ENCODE measurements at places on chromosomes 5 and 9. TPM values are rescaled to one million over a fixed set of nuclear protein-coding genes. Genes with fewer than 3 reads are reported as not detected.

Gene BHMT2
- total RNA-seq = 3.2 TPM

Gene KCNV2
- not detected for total RNA-seq

Gene LHX3
- total RNA-seq = not detected

GRCh38 chr5:147882586-147883313 is 4.2 kb downstream of the SCGB3A2 start:
- no peak for DNase-seq

Gene ADAMTS13
- 18.9 TPM for total RNA-seq

DNA sequence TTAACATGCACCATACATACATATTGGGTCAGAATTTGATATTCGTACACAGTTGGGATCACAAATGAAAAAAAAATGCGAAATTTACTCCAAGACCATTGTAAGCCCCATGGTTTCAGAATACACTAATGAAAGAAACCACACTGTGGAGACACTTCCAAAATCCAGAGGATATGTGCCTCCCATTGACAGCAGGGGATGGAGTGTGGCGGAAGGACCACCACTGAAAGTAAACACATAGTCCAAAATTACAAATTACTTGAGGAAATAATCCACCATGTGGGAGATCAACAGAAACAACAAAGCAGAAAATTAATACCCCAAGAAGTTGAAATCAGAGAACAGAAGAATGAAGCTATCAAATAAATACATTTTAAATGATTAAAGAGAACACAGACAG is 291.6 kb upstream of the PAPPA start:
- no peak for DNase-seq

Gene LCN2
- total RNA-seq = not detected

DNA sequence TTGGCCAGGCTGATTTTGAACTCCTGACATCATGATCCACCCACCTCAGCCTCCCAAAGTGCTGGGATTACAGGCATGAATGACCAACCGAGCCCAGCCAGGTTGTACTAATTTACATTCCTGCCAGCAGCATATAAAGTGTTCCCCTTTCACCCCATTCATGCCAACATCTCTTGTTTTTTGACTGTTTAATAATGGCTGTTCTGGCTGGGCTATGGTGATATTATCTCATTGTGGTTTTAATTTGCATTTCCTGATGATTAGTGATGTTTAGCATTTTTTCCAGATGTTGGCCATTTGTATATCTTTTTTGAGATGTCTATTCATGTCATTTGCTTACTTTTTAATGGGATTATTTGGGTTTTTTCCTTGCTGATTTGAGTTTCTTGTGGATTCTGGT is 87.3 kb downstream of the INVS start:
- no peak for DNase-seq

DNA sequence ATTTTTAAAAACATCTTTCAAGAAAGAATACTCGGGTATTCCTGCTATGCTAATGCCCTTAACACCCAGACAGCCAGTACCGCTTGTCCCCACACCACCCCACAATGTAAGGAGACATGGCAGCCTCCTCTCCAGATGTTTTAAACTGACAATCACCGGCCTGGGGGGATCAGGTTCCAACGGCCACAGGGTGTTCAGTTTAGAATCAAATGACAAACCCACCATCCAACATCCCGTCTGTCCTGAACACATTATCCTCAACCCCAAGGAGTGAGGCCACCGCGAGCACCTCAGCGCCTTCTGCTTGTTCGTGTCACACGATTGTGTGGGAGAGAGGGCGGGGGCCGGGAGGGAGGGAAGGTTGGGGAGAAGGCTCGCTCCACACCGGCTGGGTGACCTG is 152.8 kb downstream of the PAX5 start:
- no peak for DNase-seq

DNA sequence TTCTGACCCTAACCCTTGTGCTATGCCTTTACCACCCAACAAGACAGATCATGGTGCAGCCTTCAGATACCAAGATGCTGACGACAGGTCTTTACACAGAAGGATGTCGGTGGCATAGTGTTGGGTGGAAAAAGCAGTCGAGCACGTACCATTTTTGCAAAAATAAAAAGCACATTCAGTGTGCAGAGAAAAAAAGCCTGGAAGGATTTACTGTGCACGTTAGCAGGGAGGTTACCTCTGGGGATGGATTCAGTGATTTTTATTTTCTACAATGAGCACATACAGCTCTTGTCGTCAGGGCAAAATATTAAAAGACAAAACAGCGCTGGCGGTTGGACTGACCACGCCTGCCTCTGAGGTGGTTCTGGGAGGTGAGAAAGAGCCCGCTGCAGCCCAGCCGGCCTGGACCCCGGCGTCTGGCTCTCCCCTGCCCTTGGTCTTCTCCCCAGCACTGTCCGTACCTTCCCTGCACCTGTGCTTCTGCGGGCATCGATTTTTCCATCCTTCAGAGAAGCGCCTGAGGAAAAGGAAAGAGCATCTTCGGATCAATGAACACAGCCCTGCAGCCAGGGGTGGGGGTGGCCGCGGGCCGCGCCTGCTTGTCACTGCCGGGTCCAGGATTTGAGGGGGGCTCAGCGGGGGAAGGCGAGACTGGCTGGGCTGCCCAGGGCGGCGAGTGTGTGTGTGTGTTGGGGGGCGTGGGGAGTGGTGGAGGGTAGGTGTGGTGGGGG is 200.0 kb upstream of the IER5L start:
- no peak for DNase-seq

DNA sequence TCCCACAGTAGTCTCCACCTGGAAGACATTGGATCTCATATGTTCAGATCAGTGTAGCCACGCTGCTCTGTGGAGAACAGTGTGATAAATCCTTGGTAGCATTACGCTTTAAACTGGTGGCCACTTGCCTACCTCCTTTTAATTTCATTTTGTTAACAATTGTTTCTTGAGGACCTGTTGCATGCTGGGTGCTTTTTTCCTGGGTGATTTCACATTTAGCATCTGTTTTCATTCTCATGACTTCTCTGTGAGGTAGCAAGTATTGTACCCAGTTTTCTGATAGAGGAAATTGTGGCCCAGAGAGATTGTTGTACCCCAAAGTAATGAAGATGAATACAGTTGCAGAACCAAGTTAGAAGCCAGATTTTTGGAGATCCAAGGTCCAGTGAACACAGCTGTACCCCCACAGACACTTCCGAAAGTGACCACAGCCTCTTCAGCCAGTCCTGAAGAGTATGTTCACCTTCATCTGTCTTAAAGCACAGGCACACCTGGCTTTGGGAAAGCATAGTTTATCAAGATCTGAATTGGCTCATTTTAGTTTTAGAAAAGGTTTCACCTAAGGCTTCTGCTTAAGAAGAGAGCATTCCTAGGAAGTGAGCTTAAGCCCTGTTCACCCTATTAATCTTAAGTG is 75.2 kb downstream of the F2RL2 start:
- DNase-seq = no peak

GRCh38 chr5:147037515-147038205 is 159.1 kb upstream of the PPP2R2B start:
- DNase-seq = no peak
